ENCODE measurements at places on chromosomes 5 and 9.

DNA sequence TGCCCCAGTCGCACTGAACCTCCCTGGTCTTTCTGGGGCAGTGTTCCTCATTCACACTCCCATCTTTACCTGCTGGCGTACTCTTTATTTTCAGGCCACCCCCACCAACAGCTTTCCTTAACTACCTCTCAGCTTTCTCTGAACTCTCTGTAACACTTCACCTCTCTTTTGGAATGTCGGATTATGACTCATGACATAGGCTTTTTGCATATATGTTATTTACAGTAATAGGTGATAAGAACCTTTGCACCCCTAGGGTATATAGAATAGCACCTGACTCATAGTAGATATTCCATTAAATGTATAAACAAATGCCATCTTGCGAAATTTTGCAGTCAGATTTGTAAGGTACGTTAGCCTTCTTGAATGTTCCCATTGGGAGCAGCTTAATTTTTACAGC is 52.9 kb upstream of the MIER3 start:
- no peak for DNase-seq

DNA sequence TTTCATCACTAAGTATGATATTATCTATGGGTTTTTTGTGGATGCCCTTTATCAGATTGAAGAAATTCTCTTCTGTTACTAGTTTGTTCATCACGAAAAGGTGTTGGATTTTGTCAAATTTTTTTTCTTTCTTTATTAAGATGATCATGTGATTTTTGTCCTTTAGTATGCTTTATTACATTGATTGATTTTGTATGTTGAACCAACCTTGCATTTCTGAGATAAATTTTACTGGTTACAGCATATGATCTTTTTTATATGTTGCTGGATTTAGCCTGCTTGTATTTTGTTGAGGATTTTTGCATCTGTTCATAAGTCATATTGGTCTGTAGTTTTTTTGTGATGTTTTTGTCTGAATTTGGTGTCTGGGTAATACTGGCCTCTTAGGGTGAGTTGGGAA is 42.8 kb downstream of the RAD23B start:
- DNase-seq: no peak

DNA sequence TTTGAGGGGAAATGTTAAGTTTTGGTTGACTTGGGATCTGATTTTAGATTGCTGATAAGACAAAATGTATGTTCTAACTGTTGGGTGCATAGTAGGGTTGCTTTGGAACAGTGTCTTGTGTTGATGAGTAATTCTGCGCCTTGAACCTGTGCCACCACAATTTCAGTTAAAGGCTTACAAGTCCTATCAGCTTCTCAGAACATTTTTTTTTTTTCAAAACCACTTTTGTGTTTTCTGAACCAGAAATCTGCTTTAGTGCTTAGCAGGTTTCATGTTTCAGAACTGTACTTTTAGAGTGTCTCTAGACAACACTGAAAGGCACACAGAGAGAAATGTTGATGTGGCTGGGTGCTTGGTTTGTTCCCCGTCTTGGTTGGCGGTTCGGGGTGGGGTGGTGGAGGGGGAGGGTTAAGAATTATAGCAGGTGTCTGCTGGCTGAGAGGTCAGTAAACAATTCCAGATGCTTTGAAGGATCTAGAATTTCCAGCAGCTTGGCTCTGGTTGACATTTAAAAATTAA is 84.6 kb downstream of the ANKRD55 start:
- no peak for DNase-seq

DNA sequence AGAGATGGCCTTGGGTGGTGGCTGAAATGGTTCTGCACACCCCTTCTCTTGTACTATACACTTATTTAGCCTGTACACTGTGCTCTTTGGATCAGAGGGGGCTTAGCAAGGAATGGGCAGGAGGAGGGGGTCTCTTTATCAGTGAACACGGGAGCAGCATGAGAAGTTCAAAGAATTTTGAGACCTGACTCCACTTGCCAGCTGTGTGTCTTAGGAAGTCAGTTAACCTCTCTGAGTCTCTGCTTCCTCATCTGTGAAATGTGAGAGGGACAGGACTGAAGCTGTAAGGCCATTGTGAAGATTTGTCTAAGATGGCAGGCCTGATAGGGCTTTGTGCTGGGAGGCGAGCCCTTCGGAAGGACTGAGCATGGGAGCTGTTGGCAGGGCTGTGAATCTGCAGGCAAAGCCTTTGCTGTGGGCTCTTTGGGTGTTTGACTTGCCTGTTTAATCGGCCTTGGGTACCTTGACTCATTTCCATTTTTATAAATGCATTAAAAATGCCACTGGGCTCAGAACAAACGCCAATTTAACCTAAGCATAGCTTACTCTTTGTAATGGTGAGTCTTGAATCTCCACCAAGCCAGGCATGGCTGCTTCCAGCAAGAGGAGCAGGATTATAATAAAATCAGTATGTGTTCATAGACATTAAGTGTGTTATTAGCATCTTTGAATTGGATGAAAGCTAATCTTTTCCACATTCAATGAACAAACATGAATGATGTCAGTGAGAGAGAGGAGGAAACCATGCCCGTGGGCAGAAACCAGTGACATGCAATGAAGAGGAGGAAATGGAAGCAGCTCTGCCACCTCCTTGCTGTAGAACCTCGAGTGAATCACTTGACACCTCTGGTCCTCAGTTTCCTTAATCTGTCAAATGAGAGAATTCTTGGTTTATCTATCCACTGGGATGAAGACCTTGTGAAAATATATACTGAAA is 89.4 kb downstream of the MACROH2A1 start:
- peak; percentile 32 for DNase-seq

- DNase-seq: no peak
Observed at GRCh38 chr9:114994768-114995167, 64.4 kb upstream of the TNFSF8 start.

DNA sequence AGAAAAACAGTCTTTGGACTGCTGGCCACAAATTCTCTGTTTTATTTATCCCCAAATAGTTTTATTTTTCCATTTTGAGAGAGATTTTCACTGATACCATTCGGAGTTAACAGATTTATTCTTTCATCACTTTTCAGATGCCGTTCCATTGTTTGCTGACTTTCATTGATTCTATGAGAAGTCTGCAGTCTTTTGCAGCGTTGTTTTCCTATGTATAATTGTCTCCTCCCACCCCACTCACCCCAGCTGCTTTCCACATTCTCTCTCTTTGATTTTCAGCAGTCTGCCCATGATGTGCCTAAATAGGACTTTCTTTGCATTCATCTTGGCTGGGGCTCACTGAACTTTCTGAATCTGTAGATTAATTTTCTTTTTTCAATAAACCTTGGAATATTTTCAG is 107.6 kb downstream of the C9orf50 start:
- DNase-seq: no peak

DNA sequence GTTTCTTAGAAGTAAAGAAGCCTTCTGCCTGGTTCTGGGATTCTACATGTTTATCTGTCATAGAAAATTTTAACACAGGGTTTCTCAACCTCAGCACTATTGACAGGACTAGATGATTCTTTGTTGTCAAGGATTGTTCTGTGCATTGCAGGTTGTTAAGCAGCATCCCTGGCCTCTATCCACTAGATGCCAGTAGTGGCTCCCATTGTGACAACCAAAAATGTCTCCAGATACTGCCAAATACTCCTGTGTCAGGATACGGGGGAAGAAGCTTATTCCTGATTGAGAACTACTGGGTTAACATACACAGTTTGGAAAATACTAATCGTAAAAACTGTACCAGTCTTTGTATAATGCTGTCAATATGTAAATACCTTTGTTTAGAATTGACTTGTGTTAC is 167.1 kb downstream of the NIPBL start:
- no peak for DNase-seq

DNA sequence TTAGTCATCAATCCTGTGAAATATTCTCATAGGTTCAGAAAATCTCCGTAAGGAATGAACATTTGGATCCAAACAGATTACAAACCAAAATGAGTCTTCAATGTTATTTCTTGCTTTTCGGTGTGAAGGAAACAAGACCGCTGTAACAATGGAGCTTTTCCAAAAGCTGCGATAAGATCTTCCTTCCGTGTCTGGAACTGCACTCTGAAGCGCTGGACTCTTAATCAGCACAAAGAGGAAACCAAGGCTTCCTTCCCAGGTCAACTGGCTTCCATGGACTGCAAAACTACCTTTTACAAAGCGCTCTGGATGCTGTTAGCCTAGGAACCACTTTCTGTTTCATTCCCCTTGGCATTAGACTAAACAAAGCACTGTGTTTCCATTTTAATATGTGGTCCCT is 137.9 kb upstream of the BASP1 start:
- no peak for DNase-seq

DNA sequence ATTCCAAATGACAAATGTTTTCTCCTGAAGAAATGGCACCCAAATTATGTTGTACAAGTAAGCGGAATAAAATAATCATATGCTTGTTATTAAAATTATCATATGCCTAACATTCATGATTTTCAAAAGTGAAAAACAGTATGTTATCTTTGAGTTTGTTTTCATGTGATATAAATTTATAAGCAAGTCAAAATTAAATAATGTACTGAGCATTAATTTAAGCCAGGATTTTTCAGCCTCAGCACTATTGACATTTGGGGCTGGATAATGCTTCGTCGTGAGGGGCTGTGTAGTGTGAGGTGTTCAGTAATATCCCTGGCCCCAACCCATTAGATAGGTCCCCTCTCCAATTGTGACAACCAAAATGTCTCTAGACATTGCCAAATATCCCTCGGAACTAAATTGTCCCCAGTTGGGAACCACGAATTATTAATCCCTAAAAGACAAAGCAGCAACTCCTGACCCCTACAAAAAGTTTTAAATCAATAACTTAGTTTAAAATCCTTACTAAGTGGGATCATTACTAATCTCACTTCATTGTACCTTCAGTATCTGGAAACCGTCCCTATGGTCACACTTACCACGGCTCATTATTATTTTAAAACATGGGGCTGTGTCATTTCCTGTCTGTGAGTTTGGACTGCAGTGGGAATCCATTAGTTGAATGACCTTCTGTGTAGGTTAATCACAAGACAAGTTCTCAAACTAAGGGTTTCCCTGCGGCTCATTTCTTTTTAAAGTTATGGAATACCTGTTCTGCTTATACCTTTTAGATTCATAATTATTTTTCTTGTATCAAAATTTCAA is 1.3 kb upstream of the NNT start:
- peak; percentile 32 for DNase-seq

DNA sequence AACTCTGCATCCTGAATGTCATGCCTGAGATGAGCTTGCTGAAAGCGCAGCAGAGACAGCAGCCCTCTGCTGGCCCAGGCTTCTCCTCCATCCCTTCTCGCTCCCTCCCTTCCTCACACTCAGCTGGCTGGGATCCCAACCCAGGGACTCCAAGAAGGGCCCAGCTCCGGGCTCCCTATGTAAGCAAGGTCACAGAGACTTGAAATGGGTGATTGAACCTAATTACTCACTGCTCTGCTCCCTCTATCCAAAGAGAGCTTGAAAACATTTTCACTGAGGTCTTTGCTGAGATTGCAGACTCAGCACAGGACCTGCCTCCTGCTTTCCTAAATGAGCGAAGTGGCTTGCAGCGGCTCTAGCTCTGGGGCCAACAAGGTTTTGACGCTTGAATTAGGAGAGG is 42.8 kb downstream of the RAPGEF1 start:
- DNase-seq: no peak

- no peak for DNase-seq
Observed at GRCh38 chr9:126745574-126746411, 59.0 kb upstream of the ZBTB43 start.

- DNase-seq: peak; percentile 46
Observed at GRCh38 chr5:150486402-150487198, 21.3 kb upstream of the NDST1 start.

DNA sequence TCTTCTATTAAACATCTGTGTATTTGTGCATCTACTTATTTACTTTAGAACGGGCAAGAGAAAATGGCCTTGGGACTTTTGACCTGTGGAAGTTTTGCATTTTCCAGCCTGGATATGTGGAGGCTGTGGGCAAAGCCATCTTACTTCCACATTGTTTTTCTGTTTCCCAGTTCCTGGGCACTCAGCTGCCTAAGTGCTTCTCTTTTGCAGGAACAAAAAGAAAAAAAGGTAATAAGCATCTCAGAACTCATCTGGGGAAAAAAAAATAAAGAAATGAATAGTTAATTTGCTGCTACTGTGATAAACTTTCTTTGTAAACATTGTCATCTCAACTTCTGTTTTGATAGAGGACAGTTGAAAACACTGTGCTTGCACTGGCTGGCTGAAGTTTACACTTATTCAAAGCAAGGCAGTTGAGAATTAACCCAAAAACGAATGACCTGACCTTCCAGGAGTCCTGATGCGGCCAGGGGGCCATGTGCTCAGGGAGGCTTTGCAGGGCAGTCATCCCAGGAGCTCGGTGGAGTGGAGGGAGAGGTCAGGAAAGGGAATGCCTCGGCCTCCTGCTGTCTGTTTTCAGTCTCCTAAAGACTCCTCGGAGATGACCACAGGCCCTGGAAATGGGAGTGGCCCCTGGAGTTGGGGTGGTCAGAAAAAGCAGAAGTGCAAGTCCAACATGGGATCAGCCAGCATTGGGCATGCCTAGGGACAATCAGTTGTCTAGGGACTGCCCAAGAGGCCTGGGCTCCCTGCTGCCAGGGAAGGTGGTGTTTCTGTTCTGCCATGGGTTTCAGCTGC is 75.5 kb downstream of the RAI14 start:
- no peak for DNase-seq

- no peak for DNase-seq
Observed at GRCh38 chr5:21678526-21678925, 1174.6 kb downstream of the CDH12 start.

GRCh38 chr9:109975574-109976295 is 195.7 kb downstream of the PALM2AKAP2 start:
- DNase-seq: no peak

DNA sequence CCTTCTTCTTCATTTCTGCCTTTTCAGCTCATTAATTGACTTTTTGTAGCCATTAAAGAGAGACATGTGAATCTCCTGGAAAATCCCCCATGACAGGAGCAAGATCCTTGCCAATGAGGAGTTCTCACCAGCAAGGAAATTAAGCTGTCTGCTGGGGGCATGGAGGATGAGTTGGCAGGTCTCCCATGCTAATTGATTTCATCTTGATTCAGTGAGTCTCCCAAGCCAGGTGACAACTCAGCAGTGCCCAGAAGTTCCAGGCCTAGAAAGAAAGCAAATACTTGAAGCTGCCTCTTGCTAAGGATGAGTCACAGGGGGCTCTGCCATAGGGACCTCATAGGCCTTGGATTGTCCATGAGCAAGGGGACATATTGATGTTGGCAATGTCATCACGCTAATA is 30.0 kb upstream of the ADRA1B start:
- no peak for DNase-seq

DNA sequence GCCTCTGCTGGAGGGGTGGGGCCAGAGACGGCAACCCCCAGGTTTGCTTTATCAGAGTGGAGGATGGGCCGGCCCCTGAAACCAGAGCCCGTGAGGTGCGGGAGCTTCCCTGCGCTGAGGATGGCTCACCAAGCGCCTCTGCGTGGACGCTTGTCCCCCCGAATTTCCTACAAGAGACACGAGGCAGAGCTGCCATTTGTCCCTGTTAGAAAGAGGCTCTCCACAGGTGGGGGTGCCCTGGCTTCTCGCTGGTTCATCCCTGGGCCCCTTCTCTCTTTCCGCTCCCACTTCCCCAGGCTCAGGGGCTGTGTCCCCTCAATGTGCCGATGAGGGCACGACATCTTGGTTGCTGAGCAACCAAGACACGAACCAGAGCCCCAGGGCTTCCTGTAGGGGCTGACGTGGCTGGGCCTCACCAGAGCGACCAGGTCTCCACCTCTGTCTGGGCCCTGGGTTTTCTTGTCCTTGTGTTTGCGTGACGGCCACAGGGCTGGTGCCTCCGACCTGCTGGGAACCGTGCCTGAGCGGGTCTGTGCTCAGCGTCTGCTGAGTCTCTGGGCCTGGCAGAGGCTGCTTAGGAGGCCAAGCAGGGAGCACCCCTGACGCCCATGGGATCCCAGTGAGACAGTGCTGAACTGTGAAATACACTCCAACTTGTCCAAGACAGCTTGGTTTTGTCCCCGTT is 119.6 kb upstream of the COL5A1 start:
- no peak for DNase-seq

- no peak for DNase-seq
Observed at GRCh38 chr5:95623706-95624105, 3.8 kb downstream of the GPR150 start.

All from AML-193 (cell line).